NCI-H446 (cell line): ENCODE measurements at places on chromosomes 1 and 21.

- DNase-seq = no peak
Observed at GRCh38 chr1:201591981-201592380, 53.1 kb downstream of the NAV1 start.

- no peak for DNase-seq
Observed at GRCh38 chr1:4724695-4725250, 70.4 kb downstream of the AJAP1 start.

GRCh38 chr1:168617974-168618750 lies 41.8 kb downstream of the XCL1 start:
- DNase-seq = no peak

GRCh38 chr1:65640046-65640445 lies 152.6 kb upstream of the PDE4B start:
- DNase-seq = no peak

DNA sequence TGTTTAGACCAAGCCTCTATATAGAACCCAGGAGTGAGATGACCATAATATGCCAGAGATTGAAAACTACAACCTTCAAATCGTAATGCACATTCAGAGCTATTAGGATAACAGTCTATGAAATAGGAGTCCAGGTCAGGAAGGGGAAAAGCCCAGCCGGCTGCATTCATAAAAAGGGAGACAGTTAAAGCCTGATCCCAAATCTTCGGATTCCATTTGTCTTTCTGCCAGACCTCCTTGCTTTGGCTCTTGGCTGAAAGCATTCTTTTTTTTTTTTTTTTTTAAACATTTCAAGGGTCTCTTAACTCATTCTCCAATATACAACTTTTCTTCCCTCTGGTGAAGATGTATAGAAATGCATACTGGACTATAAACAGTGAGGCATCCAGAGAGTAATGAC lies 81.1 kb downstream of the NTPCR start:
- no peak for DNase-seq

DNA sequence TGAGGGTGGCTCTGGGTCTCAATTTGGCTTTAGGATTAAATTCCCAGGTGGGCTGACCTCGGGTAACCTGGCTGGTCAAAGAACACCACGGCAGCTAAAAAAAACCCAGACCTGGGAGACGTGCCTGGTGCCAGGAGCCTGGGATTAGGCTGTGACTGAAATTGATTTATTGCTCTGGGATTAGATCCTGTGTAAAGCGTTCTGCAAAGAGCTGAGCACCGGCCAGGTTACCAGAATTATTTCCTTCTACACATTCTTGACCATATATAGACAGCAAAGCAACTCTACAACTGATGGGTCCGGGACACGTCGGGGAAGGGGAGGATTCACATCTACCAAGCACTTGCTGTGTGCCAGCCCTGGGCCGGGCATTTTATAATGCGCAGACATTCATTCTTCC lies 45.2 kb downstream of the TMCO4 start:
- DNase-seq = no peak

DNA sequence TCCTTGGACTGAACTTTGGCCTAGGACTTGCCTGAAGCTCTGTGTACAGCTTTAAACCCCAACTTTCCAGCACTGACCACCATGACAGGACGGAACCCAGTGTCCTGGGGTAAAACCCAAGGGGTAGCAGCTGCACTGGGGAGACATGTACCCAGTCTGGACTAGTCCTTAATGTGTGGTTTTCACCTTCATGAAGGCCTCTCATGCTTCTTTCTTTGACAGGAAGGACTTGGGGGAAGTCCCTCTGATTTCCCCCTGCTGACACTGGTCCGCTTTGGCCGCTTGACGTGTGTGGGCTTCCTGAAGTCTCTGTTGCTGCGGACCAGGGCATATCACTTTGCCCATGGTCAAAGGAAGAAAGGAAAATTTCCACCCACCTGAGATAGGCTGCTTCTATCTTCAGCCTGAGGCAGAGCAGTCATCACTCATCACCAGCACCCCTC lies 66.3 kb upstream of the PRDX6 start:
- DNase-seq = no peak

GRCh38 chr1:6603238-6603914 lies 707 bp upstream of the KLHL21 start:
- DNase-seq = no peak

GRCh38 chr1:91948501-91949355 lies 473 bp upstream of the BRDT start:
- DNase-seq = no peak

- DNase-seq = no peak
Observed at GRCh38 chr1:226792368-226792767, 53.3 kb upstream of the ITPKB start.

DNA sequence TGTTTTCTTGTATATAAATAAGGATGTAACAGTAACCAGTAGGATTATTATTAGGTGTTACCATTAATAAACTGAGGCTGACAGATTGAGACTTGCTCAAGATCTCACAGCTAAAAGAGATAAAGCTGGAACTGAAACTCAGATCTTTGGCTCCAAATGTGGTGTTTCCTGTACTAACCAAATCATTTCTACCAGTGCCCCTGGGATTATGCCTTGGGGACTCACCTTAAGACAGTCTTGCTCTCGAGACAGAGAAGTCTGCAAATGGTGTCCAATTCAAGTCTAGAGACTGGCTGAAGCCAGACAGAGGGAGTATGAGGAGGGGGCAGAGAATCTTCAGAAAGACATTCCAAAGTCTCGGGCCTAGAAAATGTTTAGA lies 593 bp upstream of the CD53 start:
- no peak for DNase-seq

GRCh38 chr1:22104094-22104493 lies 38.8 kb downstream of the WNT4 start:
- no peak for DNase-seq

DNA sequence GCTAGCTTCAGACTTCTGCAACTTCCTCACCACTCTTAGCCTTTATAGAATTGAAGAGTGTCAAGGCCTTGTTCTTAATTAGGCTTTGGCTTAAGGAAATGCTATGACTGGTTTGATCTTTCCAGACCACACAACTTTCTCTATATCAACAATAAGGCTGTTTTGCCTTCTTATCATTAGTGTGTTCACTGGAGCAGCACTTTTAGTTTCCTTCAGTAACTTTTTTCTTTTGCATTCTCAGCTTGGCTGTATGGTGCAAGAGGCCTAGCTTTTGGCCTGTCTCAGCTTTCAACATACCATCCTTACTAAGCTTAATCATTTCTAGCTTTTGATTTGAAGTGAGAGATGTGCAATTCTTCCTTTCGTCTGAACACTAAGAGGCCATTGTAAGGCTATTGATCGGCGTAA lies 8.6 kb downstream of the PRKACB start:
- DNase-seq = no peak

DNA sequence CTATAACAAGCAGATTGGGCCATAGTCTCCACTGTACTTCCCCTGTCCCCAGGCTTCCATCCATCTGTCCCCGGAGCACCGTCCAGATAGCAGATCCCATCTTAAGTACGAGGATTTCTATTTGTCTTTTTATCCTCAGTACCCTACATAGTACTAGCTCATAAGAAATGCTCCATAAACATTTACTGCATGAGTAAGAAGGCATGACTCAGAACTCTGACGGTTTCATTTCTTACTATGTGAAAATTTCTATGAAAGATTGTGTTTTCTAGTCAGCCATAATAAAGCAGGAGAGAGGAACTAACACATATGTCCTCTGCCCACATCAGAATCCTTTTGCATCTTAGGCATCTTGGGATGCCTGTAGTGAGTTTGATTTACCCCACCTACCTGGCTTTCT lies 49.5 kb downstream of the CHD1L start:
- DNase-seq = no peak

DNA sequence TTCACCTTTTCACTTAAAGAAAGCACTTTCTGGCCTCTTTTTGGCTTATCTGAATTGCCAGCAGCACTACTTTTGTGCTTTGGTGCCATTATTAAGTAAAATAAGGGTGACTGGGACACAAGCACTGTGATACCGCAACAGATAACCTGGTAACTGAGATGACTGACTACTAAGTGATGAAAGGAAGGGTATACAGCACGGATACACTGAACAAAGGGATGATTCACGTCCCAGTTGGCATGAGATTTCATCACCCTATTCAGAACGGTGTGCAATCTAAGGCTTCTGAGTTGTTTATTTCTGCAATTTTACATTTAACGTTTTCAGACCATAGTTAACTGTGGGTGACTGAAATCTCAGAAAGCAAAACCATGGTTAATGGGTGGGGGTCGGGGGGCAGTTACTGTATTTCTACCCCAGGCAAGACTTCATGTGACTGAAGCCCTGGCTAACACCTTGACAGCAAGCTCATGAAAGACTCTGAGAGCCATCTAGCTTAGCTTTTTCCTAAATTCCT lies 102.8 kb downstream of the CLIC6 start:
- no peak for DNase-seq

- DNase-seq = peak; percentile 45
Observed at GRCh38 chr1:80827666-80828065, 973.1 kb upstream of the ADGRL2 start.

GRCh38 chr21:32233055-32233546 lies 45.7 kb downstream of the MIS18A start:
- DNase-seq = no peak

- DNase-seq = no peak
Observed at GRCh38 chr1:167630568-167631385, 745 bp downstream of the RCSD1 start.

DNA sequence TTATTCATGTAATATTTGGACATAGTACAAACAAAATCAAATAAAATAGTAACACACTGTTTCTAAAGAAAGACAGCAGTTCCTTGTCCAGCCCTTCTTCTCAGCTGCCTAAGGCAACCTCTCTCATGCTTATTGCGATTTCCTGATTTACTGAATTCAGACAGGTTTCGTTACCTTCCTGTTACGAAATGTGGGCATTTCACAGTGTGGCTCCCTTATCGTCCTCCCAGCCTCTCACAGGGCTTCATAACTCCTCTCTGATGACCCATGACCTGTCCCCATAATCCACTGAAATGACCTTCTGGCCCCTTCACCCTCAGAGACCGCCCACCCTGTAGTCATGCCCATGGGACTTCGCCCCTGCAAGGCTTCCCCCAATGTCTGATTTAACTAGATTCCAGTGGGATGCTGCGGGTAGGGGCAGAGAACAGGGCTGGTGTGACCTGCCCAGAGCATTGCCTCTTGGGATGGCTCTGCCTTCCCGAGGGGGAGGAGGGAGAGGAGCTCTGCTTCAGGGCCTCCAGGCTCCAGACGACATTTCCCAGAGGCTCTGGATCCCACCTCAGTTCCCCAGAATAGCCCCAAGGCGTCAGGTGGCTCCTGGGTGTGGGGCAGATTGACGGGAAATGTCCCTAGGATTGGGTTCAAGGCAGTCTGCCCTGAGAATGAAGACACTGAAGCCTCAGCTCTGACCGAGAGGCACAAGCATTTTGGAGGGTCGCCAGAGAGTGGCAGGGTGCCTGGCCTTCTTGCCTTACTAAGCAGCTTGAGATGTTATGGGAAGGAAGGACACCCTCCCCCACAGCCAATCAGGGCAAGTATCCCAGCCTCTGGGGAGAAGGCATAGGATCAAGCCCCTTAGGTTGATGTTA lies 20.6 kb downstream of the PADI2 start:
- no peak for DNase-seq

DNA sequence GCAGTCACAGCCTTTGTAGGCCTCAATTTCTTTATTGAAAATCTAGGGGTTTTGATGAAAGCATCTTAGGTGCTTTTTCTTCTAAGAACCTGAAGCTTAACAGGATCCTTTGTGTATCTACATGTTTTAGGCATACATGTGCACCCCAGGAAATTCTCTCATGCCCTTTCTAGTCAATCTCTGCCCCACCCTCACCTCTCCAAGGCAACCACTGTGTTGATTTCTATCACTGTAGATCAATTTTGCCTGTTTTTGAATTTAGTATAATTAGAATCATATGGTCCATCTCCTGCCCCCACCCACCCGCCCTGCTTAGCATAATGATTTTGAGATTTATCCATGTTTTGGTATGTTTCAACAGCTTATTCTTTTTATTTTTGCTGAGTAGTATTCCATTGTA lies 19.4 kb downstream of the VANGL1 start:
- DNase-seq = no peak

- DNase-seq = no peak
Observed at GRCh38 chr1:78722521-78722920, 72.9 kb downstream of the IFI44 start.

GRCh38 chr1:48939042-48939441 lies 162.4 kb upstream of the BEND5 start:
- DNase-seq = no peak

DNA sequence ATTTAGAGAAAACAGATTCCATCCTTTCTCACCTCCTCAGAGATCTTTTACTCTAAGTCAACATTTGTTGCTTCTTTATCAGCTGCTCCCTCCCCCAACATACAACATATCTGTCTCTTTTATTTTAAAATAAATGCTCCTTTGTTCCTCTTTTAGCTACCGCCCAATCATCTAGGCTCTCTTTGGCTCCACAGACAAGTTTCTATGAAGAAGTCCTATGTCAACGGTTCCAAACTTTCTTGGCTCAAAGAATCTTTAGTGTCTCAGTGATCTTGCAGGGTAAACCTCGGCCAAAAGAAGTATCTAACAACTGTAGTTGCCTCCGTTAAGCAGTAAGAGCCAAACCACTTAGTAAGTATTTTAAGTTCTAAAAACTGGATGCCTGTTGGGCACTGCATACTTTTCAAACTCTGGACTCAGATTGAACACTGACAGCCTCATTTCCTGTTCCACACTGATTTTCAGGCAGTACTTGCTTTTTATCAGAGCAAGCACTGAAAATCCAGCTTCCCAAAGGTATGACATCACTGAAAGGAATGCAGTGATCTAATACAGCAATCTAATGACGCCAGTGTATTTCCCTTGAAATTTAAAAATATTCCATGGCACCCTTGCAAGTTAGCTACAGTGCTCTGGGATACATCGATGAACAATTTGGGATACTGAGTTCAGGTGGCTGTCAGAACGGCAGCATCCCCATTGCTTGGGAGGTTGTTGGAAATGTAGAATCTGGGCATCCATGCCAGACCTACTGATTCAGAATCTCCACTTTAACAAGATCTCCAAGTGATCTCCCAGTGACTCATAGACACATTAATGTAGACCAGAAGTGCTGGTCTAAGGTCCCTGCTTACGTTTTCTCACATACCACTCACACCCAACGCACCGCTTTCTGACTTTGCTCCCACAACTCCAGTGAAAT lies 26.8 kb downstream of the EGLN1 start:
- DNase-seq = no peak

DNA sequence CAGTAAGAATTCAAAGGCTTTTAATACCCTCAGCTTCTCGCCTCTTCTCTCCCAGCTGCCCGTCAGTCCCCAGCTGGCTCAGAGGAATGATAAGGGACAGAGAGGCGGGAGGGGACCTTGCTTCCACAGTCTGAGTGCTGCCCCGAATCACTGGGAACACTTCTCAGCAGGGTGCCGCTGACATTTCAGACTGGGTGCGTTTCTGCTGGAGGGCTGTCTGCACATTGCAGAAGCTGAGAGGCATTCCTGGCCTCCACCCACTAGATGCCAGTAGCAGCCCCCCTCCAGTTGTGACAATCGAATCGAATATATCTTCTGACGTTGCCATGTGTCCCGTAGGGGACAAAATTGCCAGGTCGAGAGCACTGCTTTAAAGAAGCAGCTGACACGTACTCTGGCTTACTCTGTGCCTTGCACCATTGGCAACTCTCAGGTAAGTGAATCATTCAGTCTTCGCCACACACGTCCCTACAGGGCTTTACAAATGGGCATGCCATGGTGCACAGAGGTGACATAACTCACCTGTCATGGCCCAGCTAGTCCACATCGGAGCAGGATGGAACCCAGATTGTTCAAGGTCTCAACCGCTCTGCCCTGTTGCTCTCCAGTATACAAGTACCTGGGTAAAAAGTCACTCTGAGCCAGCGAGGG lies 23.9 kb downstream of the CTNNBIP1 start:
- DNase-seq = no peak

- DNase-seq = no peak
Observed at GRCh38 chr1:174198202-174198601, 38.9 kb downstream of the RABGAP1L start.

GRCh38 chr1:203769505-203770343 lies 4.7 kb downstream of the LAX1 start:
- peak; percentile 97 for DNase-seq
